GM23338 (cell line): ENCODE measurements at places on chromosomes 3 and 15. TPM values are rescaled to one million over a fixed set of nuclear protein-coding genes. Genes with fewer than 3 reads are reported as not detected.

ALG1L2 gene
- not detected in 2 replicates for total RNA-seq

- no peak for DNase-seq
Observed at GRCh38 chr15:73766598-73766997, 13.4 kb upstream of the INSYN1 start.

DNA sequence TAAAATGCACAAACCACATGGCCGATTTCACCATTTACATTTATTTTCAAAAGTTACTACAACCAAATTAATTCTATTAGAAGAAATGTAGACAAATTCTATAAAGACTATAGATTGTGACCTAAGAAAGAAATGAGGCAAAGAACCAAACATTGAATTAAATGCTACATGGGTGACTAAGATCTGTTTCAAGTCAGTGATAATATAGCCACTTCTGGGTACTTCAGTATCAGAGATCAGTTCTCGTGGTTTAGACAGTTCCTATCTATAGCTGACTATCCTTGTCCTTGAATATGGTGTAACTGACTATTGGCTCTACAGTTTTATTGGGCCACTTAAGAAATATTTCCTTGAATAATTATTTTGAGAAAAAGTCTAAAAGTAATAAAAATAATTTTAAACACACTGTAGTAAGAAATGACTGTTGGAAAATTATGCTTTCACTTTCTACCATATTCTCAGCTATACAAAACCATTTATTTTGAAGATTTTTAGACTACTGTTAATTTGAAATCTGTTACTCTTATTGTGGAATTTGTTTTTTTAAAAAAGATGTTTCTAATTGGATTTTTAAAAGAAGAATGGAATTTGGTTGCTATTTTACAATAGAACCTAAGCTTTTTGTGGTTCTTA lies 14.1 kb downstream of the KCNMB3 start:
- no peak for DNase-seq

DNA sequence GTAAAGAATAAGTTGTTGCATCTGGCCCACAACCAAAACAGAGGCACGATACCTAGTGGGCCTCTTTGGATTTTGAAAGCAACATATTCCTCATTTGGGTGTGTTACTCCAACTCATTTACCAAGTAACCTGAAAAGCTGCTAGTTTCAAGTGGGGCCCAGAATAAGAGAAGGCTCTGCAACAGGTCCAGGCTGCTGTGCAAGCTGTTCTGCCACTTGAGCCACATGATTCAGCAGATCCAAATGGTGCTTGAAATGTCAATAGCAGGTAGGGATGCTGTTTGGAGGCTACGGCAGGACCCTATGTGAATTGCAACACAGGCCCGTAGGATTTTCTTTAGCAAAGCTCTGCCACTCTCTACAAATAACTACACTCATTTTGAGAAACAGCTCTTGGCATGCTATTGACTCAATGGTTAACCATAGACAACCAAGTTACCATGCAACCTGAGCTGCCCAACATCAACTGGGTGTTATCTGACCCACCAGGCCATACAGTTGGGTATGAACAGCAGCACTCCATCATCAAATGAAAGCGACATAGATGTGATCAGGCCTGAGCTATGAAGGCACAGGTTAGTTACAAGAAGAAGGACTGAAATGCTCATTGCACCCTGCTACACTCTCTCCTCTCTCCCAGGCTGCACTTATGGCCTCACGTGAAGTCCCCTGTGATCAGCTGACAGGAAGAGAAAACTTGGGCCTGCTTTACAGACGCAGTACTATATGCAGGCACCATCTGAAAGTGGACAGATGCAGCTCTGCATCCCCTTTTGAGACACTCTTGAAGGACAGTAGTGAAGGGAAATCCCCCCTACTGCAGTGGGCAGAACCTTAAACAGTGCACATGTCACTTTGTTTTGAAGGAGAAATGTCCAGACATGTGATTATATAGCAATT lies 9.5 kb upstream of the MCF2L2 start:
- no peak for DNase-seq

- no peak for DNase-seq
Observed at GRCh38 chr15:41259546-41260189, 28.6 kb downstream of the CHP1 start.

- peak; percentile 9 for DNase-seq
Observed at GRCh38 chr3:191397771-191398170, 63.2 kb upstream of the PYDC2 start.

DNA sequence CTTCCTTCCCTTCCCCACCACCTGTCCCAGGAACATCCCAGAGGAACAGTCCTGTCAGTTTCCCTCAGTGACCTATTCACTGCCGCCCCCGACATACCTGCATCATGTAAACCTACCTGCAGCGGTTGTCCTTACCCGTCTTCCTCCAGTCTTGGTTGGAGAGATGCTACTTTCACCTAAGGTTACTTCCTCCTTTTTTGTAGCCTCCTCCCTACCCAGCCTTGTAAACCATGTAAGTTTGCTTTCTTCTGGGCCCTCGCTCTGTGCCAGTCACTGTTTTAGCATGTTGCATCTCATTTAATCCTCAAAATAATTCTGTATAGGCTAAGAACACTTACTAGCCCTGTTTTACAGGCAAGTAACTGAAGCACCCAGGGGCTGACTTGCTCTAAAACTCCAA lies 58.3 kb downstream of the GPR171 start:
- no peak for DNase-seq

ADPRH gene
- 3.4 and 4.4 TPM in 2 replicates for total RNA-seq

DNA sequence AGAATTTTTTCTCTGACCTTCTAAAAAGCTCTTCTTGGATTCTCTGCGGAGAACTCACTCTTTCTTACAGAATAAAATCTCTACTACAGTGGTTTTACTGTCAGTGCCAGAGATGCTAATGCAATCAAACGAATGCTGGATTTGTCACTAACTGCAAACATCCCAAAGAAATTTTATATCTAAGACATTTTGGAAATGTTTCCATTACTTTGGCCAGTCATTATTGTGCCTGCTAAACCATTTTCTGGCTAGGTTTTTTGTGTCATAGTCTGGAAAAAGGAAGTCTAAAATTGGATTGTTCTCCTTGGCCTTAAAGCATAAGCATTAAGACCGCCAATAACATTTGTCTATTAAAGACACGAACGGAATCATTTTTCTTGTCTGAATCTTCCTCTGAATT lies 54.0 kb downstream of the PLOD2 start:
- DNase-seq = no peak

DNA sequence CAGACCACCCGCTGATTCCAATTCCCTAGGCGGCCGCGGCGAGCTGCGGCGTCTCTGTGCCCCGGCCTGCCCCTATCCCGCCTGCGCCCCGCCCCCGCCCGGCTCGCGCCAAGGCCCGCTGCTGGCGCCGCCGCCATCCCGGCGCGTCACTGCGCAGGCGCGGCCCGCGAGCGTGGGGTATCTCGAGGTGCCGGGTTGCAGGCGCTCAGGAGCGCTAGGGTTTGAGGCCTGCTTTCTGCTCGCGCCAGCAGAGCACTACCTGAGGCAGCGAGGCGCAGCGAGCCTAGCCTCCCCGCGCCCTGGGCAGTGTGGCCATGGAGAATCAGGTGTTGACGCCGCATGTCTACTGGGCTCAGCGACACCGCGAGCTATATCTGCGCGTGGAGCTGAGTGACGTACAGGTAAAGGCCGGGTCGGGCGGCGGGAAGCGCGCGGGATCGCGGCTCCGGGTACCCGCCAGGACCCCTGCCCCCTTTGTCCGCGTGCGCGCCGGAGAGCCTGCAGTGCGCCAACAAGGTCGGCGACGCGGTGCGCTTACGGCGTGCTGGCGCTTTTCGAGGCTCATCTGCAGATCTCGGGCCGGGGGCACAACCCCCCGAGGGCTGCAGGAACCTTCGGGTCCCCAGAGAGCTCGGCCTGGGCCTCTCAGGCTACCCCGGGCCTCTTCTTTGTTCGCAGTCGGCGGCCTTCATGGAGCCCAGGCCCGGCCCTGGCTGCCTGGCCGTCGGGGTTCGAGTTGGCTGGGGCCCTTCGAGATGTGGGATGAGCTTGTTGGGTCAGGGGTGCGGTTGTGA lies at the start of gene HACD3:
Gene HACD3, plus strand, starts transcription at position 146 of the 794 bp plus-strand sequence. Its CDS starts 169 bp downstream, at position 315.
- peak; percentile 92 for DNase-seq

BTLA gene
- not detected in 2 replicates for total RNA-seq

SIDT1 gene
- 0.10 TPM in 1 of 2 replicates, not detected in the other for total RNA-seq

DNA sequence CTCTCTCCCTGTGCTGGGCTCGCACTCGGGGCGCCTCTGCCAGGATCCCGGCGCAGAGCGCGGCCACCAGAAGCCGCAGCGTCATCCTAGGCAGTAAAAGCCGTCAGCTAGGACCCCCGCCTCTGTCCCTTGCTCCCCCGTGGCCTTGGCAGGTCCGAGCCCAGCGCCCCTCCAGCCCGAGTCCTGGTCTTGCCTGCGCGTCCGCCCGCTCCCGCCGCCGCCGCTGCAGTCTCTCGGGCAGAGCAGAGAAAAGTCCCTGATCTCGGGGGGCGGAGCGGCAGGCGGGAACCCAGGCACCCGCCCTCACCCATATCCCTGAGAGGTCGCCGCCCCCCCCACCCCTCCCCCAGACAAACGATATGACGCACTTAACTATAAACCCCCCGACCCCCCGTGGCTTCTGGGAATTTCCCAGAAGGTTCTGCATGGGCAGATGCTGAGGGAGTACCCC lies at the start of gene COL7A1:
Gene COL7A1, minus strand, starts transcription at position 255 of the 451 bp plus-strand sequence. Its CDS starts 170 bp downstream, at position 85.
- DNase-seq = peak; percentile 68

CEP152 gene
- total RNA-seq = 12.4 and 14.6 TPM in 2 replicates
